ENCODE measurements at places on chromosomes 4 and X. TPM values are rescaled to one million over a fixed set of nuclear protein-coding genes. Genes with fewer than 3 reads are reported as not detected.

The SPOCK3 gene
- total RNA-seq: 0.56 TPM

The SHISA3 gene
- total RNA-seq: 4.3 TPM

The FDCSP gene
- 7.7 TPM for total RNA-seq

The TLR1 gene
- total RNA-seq: not detected

The SPANXD gene
- not detected for total RNA-seq

The KCNIP4 gene
- total RNA-seq: under 0.01 TPM

The MAGEC1 gene
- total RNA-seq: not detected

The PNMA3 gene
- not detected for total RNA-seq

The NOA1 gene
- total RNA-seq: 18.6 TPM

The BEX5 gene
- total RNA-seq: not detected

The SLC9B2 gene
- total RNA-seq: 9.8 TPM

The CLGN gene
- 3.0 TPM for total RNA-seq

The NAP1L2 gene
- not detected for total RNA-seq

The ENOX2 gene
- 6.9 TPM for total RNA-seq

The MAGEC3 gene
- not detected for total RNA-seq

The GALNTL6 gene
- not detected for total RNA-seq

The DRD5 gene
- not detected for total RNA-seq

The NKAP gene
- total RNA-seq: 6.1 TPM

The GAGE12E gene
- total RNA-seq: not detected

The ALAS2 gene
- not detected for total RNA-seq

The VAMP7 gene
- total RNA-seq: 37.2 TPM

The MRFAP1L1 gene
- 52.2 TPM for total RNA-seq

The CT45A5 gene
- total RNA-seq: not detected

Data from epithelial cell of alveolus of lung (primary cell).